ENCODE measurements at places on chromosomes 2 and 18.
A peak's percentile ranks its signal among the peaks of the same experiment; 100 is the strongest.

DNA sequence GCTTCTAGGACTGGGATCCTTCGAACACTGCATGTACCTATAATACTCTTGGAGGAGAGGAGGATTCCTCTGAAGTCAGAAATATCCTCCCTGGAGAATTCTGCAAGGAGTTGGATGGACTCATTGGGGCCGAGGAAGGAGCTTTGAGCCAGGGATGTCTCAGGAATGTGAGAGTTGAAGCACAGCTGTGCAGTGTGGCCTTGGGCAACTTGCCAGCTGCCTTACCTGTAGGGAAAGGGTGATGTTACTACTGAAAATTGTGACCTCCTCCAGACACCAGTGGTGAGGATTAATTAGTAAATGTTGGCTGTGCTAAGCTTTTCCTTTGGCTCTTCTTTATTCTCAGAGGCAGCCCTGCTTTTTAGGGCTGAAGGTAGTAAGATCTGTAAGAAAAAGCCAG is 41.4 kb downstream of the FMNL2 start:
- DNase-seq = no peak

DNA sequence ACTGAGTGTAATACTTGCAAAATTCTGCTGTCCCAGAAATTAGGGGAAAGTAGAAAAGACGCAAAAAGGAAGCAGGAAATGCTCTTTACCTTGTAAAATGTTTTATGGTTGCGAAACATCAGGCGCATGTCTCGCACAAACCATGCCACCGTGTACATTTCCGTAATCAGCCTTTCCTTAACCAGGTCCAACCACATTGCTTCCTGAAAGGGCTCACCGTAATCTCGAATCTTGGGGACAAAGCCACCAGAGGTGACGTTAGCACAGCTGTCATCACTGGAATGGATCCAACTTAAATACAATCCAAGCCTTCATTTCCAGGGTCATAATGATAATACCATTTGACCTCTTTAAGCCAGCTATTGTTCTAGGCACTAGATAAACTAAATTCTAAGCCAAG is 49.3 kb downstream of the SP110 start:
- DNase-seq = no peak

DNA sequence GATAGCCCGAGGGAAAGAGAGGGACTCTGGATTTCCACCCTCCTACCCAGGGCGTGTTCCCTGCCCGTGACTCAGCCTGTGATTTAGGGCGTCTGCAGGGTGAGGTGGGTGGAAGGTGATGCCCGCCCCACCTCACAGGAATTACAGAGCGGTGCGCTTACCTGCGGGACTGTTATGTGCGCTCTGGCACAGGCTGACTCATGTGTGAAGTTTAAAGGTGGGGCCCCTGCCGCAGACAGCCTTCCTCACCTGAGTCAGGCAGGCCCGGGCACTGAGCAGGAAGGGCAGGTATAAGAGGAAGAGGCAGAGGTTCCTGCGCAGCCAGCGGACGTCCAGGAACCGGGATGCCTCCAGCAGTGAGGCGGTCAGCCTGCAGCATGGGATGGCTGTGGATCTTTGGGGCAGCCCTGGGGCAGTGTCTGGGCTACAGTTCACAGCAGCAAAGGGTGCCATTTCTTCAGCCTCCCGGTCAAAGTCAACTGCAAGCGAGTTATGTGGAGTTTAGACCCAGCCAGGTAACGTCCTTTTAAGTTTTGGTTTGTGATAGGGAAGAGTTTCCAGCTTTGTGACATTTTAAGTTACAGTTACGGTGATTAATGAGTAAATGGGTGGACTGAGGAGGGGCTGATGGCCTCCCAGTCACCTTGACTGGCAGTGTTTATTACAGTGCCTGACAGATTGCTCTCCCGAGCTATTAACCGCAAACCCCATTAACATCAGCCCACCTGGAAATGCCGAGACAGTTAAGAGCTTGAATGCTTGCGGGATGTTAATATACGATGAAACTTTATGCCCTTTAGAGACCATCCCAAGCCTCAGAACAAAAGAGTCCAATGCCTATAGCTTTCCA is 141.6 kb upstream of the TTC39C start:
- DNase-seq = peak; percentile 79

GRCh38 chr2:198615972-198616371 is 811.6 kb downstream of the PLCL1 start:
- no peak for DNase-seq

DNA sequence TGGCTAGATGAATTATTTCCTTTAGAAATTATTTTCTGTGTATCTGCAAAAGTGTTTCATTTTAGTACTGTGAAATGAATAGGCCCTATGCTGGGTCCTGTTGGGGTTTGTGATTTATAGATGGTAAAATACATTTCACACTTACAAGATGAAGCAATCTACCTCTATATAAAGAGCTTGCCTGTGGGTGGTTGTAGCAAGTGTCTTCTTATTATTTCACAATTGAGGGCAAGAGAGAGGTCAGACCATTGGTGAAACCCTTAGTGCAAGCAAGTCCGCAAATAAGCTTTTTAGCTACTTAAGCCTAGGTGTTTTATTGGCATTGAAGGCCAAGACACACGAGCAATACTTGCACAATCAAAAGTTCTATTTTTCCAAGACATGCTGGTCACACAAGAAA is 153.1 kb downstream of the FMNL2 start:
- DNase-seq = no peak

DNA sequence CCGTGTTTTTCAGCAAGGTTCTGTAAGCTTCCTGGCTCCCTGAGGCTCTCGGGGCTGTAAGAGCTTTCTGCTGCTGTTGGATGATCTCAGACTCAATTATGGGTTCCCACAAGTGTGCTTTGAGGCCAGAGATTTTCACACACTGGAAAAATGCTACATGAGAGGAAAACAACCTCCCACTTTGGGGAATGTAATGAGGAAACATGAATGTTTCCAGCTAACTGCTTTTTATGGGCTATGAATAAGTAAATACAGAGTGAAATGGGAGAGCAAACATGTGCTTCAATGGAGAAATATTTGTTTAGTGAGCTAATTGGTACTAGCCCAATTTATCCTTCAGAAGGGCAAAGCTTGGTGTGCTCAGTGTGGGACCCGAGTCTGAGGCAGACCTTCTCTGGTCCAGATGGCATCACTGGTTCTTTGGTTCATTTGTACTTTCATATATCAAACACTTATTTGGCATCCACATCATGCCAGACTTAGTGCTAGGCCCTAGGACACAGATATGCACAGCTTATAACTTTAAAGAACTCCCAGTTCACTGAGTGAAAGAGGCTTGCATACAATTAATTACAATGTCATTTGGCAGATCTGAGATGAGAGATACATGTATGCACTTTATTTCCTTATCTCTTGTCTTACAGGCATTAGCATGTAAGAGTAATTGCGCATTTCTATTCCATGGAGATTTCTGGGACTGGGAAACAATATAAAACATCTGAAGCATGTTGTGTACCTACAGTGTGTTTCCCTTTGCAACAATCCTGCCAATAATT is 248.8 kb downstream of the RDH14 start:
- DNase-seq = no peak

- DNase-seq = no peak
Observed at GRCh38 chr2:241746084-241746483, 11.7 kb downstream of the D2HGDH start.

DNA sequence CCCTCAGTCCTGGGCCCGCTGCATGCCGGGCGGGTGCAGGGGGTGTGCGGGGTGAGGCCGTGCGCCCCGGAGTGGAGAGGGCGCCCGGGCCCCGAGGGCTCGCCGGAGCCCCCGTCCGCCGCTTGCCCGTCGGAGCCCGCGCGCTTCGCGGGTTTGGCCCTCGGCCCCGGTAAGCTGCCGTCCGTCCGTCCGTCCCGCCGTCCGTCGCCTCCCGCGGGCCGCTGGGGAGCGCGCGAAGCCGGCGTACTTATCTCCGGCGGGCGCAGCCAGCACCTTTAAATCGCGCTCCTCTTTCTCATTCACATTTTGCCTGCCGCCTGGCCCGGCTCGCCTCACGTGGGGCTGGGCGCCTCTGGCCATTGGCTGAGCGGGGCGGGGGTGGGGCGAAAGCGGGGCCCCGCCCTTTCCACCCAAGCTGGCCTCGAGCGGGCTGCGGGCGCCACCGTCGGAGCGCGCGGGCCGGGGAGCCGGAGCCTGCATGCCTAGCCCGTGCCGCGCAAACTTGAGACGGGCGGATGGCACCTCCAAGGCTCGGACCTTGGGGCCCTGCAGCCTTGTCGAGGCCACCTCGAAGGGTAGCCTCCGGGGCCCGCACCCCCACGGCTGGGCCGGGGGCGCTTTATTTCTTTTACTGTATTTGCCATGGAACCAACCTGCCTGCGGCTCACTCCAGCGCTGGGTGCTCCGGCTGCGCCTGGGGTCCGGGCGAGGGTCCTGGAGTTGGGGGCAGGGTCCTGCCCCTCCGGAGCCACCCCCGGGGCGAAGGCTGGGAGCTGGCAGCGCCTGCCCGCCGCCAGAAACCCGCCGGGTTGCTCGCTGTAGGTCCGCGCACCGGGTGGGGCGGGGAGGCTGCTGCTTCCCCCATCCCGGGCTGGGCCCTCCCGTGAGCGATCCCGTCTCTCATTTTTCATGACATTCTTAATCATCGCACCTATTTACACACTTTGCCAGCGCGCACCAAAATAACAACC is at the start of gene GBX2:
GBX2 (minus strand) TSS at position 277 of the 971 bp plus-strand sequence. CDS start 415 bp downstream, outside the sequence.
- DNase-seq = no peak

- no peak for DNase-seq
Observed at GRCh38 chr18:48186131-48186766, 222.9 kb downstream of the ZBTB7C start.

DNA sequence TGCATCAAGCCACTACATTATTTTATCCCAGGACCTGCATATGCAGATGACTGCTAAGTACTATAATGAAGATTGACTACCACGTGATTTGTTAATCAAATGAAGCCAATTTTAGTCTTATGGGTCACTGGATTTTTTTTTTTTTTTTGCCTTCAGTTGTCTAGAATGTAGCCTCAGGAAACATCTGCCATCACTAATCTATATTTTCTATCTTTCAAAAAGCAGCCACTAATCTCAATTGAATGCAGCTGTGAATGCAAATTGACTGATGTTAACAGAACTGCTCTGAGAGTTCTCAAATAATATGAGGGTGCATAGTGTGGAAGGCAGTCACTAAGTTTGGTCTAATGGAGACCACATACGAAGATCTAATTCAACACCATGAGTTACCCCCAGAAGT is 106.3 kb downstream of the ABCA12 start:
- no peak for DNase-seq

GRCh38 chr2:4096978-4097766 is 393.8 kb downstream of the DCDC2C start:
- no peak for DNase-seq

GRCh38 chr18:394262-394986 is 106.1 kb downstream of the COLEC12 start:
- DNase-seq = no peak

GRCh38 chr2:201127570-201127969 is 11.6 kb downstream of the CFLAR start:
- DNase-seq = peak; percentile 79

DNA sequence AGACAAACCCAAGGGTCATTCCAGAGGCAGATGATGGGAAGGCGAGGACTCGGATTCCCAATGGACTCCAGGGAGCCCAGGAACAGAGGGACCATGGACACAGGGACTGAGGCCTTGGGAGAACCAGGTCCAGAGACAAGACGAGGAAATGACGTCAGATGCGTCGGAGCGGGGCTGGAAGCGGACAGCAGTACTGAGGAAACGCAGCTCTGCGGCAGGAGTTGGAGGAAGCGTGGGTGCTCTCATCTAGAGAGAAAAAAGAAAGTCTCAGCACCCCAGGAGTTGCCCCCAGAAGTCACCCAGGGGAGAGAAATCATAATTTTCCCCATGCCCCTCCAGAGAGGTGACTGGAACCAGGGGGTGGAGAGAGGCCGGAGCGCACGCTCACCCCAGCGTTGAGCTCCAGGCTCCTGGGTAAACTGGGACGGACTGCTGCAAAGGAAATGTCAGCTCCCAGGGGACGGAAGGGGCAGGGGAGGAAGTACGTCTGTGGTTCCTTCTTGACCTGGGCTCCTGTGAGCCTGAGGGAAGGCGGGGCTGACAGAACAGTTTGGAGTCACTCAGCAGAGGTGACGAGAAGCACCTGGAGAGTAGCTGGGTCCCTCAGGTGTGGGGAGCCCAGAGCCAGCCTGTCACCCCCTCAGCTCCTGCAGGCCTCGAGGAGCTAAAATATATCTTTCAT is 44.7 kb downstream of the CMPK2 start:
- no peak for DNase-seq

GRCh38 chr2:157868993-157869392 is 7.1 kb downstream of the ACVR1 start:
- DNase-seq = no peak

DNA sequence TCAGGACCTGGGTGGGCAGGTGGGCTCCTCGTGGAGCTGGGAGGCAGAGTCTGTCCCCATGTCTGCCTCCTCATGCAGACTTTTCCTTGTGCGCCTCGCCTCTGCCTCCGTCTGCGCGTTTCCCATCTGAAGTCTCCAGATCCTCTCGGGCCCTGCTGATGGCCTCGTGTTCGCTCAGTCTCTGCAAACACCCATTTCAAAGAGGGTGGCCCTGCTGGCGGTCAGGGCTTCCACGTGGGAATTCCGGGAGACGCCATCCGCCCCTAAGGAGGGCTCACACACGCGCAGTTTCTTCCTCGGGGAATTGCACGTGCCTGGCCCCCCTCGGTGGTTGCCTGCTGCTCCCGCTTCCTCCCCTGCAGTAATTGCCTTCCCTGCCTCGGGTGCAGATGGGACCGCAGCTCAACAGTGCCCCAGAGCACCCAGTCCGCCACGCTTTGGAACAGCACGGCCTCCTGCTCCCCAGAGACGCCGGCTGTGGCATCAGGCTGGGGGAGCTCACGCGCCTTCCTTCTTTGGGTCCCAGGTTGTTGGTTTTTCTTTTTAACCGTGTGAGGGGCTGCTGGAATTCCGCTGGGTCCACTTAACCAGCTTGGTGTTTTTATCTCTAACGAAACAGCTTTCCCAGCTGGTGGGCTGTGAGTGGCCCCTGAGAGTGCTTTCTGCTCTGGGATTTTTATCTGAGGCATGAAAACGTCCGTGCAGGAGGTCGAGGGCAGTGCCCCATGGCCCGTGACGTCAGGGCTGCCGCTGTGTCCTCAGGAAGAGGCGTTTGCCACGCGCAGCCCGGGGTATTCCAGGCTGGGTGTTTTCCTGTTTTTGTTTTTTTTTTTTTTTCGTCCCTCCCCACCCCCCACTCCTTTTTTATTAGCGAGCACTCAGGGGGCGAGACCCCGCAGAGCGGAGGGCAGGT is 16.1 kb downstream of the NFATC1 start:
- no peak for DNase-seq

DNA sequence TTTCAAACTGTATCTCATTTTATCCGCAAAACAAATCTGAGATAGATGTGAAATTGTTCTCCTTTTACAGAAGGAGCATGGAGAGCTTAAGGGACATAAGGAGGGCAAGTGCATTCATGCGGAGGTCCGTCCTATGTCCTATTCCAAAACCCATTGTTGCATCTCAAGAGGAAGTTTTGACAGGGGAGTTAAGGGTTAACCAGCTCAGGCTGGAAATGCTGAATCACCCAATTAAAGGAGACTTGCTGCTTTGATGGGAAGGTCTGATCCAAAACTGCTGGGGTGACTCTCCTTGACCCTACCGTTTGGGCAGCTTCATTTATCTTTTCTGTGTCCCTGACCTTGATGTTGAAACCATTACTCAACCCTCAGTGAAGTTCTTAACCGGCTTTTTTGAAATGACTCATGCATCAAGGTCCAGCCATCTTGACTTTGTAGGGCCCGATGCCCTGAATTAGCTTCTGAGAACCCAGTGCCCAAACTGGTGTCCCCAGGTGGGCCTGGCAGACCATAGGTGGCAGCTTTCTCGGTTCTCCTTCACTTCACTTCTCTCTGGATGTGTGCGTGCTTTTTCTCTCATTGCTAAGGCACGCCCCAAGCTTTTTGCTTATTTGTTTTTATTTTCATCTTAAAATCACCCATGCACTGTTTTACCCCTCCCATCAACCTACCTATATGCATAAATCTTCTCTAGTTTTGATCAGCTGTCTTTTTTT is 15.9 kb upstream of the TXNDC2 start:
- DNase-seq = no peak

GRCh38 chr2:100275200-100275589 is 47.1 kb downstream of the LONRF2 start:
- no peak for DNase-seq

Data from CD4-positive, alpha-beta T cell treated with Interleukin-4 for 4 hours (primary cell).